D341Med (cell line): ENCODE measurements at places on chromosomes 7 and 10.

GRCh38 chr10:97058521-97058920 is 127.2 kb downstream of the SLIT1 start:
- no peak for DNase-seq

DNA sequence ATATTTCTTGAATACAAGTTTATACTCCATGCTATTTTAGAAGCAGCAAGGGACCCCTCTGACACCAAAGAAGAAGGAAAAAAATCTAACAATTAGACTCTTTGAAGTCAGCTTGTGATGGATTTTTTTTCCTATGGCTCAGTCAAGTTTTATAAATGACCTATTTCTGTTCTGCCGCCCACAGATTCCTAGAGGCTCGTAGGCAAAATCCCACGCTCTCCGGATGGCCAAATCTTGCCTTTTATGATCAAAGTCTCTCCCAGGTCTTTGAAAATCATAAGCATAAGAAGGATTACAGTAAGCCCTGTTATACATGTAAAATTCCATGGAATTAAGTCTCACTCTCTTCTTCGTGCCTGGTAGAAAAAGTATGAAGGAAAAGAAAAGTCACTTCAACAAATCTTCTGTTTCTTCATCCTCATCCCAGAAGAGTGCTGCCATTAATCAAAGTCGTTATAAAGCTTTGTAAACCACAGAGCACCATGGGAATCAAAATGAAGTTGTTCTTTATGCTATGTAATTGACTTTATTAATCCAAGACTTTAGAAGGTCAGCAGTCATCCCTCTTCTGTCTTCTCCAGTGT is 33.1 kb downstream of the ASB13 start:
- DNase-seq: no peak

DNA sequence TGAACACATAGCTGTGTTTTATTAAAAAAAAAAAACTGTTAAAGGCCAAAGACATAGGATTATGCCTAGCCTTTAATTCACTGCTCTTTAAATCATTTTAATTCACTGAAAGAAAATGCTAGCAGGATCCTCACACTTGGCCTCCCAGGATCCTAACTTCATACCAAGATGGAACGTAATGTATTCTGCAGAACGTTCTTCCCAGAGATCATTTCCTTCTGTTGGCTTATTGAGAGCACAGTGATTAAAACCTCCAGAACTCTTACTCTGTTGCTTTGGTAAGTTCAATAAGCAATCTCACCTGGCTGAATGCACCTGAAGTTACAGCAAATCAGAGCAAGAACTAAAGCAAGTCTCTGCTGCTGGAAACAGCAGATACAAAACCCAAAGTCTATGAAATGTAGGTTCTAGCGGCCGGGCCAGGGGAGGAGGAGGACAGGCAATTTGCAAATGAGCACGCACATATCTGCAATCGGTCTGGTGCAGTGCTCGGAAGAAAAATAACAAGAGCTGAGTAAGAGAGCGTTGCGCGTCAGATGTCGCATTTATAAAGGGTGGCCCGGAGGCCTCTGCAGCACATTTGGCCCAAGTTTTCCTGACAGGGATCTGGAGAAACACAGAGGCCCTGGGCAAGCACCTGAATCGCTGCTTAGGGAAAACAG is 193.9 kb downstream of the FAM107B start:
- no peak for DNase-seq

DNA sequence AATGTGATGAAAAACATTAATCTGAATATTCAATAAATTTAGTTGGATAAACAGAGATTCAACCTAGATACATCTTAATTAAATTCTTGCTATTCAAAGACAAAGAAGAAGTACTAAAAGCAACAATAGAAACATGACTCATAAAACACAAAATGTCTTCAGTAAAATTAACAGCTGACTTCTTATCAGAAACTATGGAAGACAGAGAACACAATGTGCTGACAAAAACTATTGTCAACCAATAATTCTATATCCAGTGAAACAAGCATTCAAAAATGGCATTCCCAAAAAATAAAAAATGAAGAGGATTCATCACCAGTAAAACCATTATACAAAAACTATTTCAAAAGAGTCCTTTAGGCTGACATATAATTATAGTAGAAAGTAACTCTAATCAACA is 400.5 kb upstream of the SORCS1 start:
- no peak for DNase-seq

GRCh38 chr10:114542373-114542772 is 115.7 kb downstream of the ABLIM1 start:
- no peak for DNase-seq

GRCh38 chr7:108836256-108836655 is 266.6 kb downstream of the DNAJB9 start:
- no peak for DNase-seq

- no peak for DNase-seq
These were observed 4.4 kb downstream of the RBM33 start for GRCh38 chr7:155648752-155649339.

DNA sequence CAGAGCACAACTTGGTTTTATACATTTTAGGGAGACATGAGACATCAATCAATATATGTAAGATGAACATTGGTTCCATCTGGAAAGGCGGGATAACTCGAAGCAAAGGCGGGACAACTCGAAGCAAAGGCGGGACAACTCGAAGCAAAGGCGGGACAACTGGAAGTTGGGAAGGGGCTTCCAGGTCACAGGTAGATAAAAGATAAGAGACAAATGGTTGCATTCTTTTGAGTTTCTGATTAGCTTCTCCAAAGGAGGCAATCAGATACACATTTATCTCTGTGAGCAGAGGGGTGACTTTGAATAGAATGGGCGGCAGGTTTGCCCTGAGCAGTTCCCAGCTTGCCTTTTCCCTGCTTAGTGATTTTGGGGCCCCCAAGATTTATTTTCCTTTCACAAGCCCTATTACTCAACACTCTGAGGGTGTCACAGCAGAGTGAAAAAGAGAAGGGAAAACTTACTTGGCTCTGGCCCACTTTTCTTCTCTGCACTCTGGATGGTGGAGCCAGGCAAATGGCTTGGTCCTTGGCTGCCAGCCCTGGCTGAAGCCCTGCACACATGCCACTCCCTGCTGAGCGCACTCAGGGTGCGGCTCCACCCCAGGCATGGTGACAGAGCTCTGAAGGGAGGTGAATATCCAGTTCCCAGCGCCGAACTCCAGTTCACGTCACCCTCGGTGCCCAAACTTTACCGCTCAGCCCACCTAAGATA is 46.7 kb downstream of the PARD3 start:
- no peak for DNase-seq

GRCh38 chr7:126150278-126150958 is 1102.3 kb downstream of the GRM8 start:
- no peak for DNase-seq

GRCh38 chr7:36207451-36208291 is 54.6 kb downstream of the EEPD1 start:
- no peak for DNase-seq

DNA sequence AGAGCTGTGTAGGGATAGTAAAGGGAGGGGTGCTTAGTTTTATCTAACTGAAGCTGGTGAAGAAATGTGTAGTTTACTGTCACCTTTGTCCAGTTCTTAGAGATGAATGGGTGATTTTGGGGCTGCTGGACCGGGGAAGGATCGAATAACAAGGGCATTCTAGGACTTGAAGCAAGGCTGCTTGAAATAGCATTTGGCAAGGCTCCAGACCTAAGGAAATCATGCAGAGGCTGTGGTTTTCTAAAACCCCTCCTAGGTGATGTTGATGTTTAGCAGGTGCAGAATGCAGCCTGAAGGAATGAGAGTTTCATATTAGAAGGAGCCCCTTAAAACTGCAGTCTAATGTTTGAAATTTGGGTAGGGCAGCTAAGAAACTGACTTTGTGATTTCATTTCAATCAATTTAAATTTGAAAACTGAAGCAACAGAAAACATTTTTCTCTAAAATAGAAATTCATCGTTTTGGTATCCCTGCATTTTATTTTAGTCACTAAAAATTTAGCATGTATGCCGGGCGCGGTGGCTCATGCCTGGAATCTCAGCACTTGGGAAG is 68.5 kb downstream of the TET1 start:
- no peak for DNase-seq

- DNase-seq: no peak
These were observed 45.8 kb downstream of the CNNM1 start for GRCh38 chr10:99374972-99375371.

DNA sequence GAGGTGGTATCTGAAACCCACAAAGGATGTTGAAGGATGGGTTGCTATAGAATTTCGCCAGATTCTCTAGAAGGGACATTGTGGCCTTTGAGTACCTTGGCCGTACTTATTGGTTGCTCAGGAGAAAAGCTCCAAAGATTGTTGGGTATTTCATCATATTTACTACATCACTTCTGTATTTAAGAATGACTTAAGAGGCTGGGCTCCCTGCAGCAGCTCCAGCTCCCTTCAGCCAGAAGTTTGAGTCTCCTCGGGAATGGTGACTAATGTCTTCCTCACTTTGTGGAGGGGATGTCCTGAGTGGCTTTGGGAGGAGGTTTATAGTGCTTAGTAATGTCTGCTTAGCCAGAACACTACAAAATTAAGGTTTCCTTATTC is 18.1 kb downstream of the MINDY4 start:
- no peak for DNase-seq
